ENCODE measurements at places on chromosomes 4 and X.

DNA sequence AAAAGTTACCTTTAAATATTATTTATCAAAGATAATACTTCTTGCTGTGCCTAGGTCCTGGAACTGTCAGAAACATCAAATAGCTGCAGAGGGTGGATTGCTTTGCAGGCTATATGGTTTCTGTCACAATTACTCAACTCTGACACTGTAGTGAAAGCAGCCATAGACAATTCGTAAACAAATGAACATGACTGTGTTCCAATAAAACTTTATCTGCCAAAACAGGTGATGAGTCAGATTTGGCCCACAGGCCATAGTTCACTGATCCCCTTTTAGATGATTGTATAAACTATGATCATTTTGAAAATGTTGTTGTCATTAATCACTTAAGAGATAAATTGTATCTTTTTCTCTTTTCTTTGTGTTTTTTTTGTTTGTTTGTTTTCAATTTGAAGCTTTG, 8.4 kb upstream of the MEPE start:
- DNase-seq = no peak

DNA sequence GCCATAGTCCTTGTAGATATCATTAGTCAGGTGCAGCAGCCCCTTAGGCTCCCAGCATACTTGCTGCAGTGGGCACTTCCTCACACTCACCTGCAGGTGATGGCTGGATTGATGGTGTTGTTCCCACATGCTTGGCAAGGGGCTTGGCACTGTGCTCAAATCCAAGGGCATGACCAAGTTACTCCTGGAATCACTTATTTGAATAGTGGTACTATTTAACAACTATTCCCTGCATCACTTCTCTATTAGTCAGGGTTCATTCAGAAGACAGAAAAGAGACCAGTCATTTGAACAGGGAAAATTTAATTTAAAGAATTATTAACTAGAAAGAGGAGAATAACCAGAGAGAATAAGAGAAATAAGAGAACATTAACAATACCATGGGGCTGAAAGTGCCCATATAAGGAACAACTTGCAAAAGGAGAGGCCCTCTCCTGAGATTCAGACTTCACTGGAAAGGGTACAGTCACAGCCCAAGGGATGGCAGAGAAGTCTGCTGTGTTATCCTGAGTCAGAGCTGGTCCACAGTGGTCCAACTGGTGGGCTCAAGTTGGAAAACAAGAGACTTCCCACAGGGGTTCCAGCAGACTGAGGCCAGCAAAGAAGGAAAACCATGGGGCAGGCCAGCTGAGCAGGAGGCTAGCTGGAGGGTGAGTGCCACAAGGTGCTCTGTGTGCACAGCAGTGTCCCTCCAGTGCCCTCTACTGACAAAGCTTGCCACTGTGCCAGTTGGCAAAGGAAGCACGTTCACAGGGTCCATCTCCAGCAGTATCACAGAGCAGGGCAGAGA, 9.8 kb downstream of the SPP1 start:
- peak; percentile 41 for DNase-seq

DNA sequence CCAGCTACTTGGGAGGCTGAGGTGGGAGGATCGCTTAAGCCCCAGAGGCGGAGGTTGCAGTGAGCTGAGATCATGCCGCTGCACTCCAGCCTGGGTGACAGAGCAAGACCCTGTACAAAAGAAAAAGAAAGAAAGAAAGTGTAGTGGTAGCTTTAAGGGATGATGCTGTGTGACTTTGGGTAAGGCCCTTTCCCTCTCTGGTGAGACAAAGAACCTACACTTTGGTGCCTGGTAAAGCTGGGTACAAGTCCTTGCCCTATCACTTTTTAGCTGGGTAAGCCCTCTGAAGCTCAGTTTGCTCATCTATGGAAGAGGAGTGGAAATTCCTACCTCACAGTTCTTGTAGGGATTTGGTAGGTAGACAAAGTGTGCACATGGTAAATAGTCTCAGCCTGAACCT, 1.7 kb upstream of the IQSEC2 start:
- DNase-seq = no peak

GRCh38 chr4:118346495-118346894, 6.3 kb downstream of the PRSS12 start:
- DNase-seq = no peak

DNA sequence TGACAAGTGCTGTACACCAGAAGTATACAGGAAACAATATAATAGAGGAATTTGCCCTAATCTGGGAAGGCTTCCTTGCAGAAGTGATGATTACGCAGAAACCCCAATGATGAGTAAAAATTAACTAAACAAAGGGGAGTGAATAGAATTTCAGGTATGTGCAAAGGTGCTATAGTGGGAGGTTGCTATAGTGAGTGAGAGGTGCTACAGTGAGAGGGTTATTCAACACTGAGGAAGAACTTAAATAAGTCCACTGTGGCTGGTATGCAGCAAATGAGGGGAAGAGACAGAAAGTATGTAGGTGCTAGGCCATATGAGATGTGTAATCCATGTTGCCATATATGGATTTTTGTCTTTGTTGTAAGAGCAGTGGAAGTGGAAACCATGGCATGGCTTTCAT, 69.5 kb downstream of the TRIM2 start:
- DNase-seq = no peak

DNA sequence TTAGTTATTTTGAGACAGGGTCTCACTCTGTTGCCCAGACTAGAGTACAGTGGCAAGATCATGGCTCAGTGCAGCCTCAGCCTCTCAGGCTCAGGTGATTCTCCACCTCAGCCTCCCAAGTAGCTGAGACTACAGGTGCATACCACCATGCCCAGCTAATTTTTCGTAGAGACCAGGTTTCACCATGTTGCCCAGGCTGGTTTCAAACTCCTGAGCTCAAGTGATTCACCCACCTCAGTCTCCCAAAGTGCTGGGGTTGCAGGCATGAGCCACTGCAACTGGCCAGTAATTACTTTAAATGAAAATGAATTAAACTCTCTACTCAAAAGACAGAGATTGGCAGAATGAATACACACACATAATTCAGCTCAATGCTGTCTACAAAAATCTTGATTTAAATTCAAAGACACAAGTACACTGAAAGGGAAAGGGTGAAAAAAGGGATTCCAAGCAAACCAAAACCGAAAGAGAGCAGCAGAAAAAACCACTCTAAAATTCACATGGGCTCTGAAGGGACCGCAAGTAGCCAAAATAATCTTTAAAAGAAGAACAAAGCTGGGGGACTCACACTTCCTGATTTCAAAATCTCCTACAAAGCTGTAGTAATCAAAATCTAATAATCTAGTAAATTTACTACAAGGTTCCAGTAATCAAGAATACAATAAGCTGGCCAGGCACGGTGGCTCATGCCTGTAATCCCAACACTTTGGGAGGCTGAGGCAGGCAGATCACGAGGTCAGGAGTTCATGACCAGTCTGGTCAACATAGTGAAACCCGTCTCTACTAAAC, 11.8 kb upstream of the SPON2 start:
- no peak for DNase-seq

GRCh38 chrX:74525116-74525515, 89.3 kb downstream of the RLIM start:
- DNase-seq = no peak

DNA sequence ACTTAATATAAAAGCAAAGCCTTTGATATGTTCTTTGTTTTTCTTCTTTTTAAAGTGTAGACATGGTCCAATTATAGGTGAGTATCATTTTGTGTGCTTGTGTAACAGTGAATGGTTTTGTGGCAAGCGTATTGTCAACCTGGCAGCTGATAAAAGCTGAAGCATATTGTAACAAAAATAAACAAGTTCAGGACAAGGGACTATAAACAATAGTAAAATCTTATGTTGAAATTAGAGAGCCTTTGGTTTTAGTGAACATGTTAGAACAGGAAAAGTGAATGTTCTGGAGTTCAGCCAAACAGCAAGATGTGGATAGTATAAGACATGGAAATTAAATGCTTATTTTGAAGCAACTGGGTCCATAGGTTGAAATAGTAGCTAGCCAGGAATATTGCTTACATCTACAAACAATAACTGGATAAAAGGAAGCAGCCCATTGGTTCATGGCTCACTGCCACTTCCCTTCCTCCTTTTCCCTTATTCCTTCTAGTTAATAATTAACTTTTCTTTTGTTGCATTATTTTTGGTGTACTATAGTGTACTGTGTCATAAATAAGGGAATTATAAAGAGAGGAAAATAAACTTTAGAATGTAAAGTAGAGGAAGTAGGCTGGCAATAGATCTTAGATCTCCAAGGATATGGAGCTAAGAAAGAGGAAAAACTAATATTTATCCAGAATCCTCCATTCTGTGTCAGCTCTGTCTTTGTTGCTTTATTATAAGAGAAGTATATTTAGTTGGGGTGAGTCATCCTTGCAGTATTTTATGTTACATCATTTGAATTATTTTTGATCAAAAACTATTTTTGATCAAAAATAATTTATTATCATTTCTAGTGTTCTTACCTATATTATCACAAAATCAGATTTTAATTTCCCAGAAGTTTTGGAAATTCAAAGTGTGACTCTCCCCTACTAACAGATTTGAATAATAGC, 65.6 kb downstream of the MRPL1 start:
- DNase-seq = no peak

GRCh38 chrX:10722851-10723250, 102.5 kb upstream of the MID1 start:
- peak; percentile 8 for DNase-seq

DNA sequence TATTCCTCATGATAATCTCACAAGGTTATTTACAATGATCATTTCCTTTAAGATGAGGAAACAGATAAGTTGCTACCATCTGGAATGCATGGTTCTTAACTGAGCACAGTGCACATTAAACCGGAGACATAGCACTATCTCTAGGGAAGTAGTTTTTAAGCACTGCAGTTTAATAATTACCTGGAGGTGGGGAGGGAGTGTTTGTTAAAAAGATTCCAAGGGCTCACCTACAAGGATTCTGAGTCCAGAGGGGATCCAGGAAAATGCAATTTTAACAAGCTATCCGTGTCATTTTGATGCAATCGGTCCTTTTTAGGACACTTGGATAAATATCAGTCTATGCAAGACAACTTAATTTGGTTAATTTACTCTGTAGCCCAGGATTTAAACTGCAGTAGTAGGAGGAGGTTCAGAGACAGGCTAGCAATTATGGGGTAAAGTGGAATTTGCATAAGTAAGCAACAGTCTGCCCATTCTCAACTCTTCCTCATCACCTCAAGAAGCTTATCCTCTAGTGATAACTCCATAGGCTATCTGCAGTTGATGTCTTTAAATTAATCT, 2.8 kb upstream of the PDLIM5 start:
- no peak for DNase-seq

GRCh38 chr4:76950052-76950955, 752 bp downstream of the SEPTIN11 start:
- peak; percentile 56 for DNase-seq

- DNase-seq = no peak
Observed at GRCh38 chr4:102843938-102844337, 16.6 kb upstream of the UBE2D3 start.

GRCh38 chrX:1491851-1492349, 39.2 kb upstream of the ASMTL start:
- no peak for DNase-seq

- DNase-seq = no peak
Observed at GRCh38 chr4:169249214-169249973, 21.4 kb downstream of the SH3RF1 start.

Data from stimulated activated CD4-positive, alpha-beta T cell treated with anti-CD3 and anti-CD28 coated beads, Interleukin-12 subunit alpha, Interleukin-12 subunit beta, amount 100 ng/mL, for 4 hours (primary cell).